Activated CD4-positive, CD25-positive, alpha-beta regulatory T cell (primary cell): ENCODE measurements at places on chromosomes 7 and 10.

DNA sequence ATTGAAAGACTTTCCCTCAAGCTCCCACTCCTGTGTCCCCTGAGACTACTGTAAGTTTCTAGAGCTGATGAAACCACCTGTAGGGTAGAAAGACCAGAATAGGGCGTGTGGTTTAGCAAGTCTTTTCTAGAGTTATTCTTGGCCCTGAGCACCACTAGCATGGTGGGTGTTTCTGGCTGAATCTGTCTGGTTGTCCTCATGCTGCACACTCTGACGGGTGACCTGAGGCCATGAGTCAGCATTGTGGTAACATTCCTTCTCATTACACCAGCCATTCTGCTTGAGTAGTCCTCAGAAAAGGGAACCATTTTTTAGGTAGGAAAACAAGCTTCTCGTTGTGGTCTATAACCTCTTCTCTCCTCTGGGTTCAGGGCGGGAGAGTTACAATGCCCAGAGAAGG, 250.3 kb downstream of the SNX13 start:
- no peak for DNase-seq

- DNase-seq, result no peak
Observed at GRCh38 chr7:33157311-33157710, 27.9 kb downstream of the BBS9 start.

DNA sequence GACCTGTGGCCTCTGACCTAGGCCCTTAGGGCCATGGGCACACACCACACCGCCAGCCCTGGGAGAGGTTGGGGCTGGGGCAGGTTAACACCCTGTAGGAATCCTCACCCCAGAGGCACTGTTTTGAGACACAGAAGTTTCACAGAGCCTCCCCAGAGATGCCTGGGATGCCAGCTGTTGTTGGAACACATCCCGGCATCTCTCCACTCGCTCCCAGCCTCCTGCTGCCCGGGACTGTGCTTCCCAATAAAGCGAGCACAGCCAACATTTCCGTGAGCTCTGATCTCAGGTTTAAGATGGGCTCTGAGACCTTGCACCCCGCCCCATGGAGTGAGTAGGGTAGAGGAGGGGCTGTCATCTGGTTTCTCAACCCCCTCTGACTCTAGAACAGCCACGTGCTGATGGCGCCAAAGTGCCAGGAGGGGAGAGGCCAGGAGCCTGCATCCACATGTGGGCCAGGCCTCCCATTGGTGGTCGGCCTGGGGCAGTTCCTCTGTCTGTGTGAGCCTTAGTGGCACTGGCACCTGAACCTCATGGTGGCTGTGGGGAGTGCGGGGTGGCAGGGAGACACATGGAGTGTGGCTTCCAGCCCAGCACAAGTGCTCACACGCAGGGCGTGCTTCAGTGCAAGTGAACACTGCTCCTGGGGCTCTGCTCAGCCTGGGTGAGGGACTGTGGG, 54.7 kb downstream of the RASGEF1A start:
- DNase-seq, result no peak

GRCh38 chr7:22732556-22733126, 5.6 kb downstream of the IL6 start:
- no peak for DNase-seq

GRCh38 chr10:36254199-36254598, 612.1 kb upstream of the FZD8 start:
- no peak for DNase-seq

DNA sequence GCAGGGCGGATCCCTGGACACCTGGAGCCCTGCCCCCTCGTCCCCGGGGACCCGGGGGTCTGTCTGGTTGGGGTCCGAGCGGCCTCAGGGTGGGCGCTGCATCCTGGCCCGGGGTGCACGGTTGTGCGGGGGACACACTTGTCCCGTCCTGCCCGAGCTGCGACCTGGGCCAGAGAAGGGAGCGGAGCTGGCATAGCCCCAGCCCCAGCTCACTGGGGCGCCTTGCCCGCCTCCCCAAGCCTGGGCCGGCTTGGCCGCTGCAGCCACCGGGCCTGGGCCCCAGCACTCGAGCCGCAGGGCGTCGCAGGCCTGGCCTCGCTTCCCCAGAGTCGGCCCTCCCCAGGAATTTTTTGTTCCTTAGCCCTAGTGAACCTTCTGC, 54.5 kb downstream of the GLRX3 start:
- no peak for DNase-seq

DNA sequence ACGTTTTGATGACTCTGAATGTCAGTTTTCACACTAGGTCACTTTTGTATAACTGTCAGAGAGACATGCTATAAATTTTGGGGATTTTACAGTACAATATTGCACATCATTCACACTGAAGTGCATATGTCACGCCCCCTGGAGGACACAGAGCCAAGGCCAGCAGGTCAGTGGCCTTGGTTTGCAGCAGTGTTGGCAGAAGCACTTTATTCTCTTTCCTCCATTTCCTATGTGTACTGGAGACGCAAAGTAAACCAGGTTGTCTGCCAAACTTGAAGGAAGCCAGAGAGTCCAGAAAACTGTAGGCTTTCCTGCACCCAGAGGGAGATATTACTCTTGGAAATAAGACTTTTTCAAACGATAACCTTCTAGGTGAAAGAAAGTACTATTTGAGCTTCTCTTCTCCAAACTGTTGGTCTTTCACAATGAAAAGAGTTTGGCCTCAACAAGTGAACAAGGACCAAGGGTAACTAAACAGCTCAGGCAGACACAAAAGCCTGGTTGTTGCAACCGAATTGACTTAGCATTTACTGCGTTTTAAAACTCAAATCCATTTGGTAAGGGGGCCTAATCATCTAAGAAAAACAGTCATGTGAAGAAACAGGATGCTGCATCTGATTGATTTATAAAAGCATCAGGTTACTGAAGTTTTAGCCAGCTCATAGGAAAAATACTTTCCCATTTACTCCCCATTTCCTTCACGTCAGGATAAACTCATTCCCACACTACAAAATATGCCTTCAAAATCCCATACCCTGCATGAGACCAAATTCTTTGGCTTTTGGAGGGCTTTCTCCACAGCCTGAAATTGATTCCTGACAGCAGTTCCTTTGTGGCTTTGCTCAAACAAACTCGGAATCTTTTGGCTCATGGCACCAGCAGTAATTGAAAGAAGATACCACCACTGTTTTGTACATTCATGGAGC, 83.0 kb upstream of the SEC61G start:
- DNase-seq, result no peak

GRCh38 chr10:118276727-118277126, 65.4 kb downstream of the FAM204A start:
- DNase-seq, result no peak

DNA sequence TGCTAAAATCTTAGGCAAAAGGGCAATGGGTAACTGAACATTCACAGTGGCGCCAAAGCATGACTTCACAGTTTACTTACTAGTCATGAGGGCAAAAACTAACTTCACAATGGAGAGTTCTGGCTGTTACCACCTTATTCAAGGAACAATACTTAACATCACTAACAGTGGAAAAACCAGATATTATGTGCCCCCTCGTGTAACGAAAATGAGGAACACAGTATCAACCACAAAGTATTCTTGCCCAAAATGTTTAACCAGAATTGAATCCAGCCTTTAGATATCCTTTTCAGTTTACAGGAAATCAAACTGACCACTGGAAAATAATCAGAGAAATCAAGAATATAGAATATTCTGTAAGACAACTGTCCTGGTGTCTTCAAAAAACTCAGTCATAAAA, 9.5 kb downstream of the C7orf25 start:
- DNase-seq, result no peak

DNA sequence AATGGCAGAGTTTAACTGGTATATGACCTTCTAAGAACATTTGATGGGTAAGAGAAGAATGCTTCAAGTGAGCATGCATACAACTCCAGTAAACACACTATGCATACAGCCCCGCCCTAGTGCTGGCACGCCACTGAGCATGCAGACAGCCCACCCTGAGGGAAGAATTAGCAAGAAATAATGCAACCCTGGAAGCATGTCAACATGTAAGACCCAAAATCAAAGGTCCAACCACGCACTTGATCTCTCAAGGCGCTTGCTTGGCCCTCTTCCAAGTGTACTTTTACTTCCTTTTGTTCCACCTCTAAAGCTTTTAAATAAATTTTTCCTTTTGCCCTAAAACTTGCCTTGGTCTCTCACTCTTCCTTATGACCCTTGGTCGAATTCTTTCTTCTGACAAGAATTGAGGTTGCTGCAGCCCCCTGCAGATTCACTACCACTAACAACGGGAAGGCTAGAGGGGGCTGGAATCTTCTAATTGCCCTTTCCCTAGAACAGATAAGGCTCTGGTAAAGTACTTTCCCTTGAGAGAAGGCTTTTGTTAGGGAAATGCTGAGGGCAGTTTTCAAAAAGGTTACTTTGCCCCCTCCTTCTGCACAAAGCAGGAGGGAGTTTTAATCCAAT, 3.4 kb downstream of the FAM24B start:
- no peak for DNase-seq

DNA sequence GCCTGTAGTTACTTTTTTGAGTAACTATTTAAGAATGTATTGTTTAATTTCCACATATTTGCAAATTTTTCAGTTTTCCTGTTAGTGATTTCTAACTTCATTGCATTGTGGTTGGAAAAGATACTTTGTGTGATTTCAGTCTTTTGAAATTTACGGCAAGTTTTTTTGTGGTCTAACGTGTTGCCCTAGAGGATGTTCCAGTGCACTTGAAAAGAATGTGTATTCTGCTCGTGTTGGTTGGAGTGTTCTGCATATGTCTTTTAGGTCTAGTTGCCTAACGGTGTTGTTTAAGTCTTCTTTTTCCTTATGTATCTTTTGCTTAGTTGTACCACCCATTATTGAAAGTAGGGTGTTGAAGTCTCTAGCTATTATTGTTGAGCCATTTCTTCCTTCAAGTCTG, 59.7 kb downstream of the LCOR start:
- no peak for DNase-seq

DNA sequence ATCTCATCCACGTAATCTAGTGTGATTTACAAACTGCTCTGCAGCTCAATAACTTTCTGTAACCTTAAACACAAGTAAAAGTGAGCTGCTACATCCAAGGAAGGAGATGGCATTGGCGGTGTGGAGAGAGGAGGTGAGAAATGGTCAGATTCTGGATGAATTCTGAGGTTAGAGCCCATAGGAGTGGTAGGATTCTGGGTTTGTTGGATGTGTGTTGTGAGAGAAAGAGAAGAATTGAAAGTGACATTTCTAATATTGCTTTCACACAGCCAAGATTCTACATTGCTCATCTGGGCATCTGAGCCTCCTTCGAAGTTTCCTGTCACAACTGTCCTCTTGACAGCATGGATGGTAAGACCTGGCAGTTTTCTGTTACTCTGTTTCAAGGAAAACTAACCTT, 2.5 kb downstream of the MCM10 start:
- no peak for DNase-seq

GRCh38 chr7:122383934-122384333, 79.4 kb upstream of the FEZF1 start:
- DNase-seq, result no peak

- DNase-seq, result no peak
Observed at GRCh38 chr7:23965296-23965695, 255.3 kb downstream of the STK31 start.

- DNase-seq, result no peak
Observed at GRCh38 chr10:12902135-12902572, 99.4 kb downstream of the CCDC3 start.

DNA sequence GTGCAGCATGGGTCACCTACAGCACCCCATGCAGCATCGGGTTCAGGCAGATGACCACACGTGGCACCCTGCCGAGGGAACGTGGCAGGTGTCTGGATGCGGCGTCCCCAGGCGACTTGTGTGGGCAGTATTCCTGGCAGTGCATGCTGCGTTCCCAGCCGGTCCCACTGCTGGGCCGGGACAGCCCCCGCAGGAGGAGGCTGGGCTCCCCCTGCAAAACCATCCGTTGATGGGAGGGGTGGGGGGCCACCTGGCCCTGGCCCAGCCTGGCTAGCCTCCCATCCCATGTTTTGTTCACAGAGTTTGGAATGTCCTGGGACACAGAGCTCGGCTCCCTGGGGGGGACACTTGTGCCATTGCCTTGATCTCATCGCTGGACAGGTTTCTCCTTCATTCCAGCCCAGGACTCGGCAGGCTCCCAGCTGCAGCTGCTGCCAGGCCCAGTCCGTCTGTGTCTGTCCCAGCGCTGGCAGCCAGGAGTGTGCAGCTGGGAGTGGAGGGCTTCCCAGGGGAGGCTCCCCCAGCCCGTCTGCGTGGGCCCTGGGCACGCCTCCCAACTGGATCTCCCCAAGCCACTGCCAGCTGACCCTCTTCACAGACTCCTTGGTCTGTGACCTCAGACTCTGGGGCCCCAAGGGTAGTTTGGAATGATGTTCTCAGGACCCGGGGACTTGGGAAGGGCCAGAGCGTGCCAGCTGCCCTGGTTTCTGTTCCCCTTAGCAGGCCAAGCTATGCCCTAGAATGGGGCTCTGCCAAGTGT, 32.6 kb downstream of the TMEM270 start:
- DNase-seq, result no peak

GRCh38 chr10:6046773-6047611, 15.2 kb downstream of the IL2RA start:
- no peak for DNase-seq

DNA sequence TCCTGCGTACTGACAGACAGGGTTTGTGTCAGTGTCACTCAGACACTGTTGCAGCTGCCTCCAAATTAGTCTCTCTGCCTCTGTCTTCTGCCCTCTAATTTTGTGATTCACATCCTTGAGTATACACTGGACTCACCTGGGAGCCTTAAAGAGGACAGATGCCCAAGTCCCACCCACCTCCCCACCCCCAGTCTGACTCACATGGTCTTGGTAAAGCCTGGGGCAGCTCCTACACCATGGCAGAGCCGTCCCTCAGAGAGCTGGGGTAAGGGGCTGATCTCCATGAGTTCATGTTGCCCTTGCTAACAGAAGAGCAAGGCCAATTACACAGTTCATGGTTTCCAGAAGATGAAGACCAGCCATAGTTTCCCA, 197.6 kb upstream of the STK17A start:
- DNase-seq, result no peak

- peak; percentile 4 for DNase-seq
Observed at GRCh38 chr7:39465055-39465929, 100.9 kb upstream of the YAE1 start.

DNA sequence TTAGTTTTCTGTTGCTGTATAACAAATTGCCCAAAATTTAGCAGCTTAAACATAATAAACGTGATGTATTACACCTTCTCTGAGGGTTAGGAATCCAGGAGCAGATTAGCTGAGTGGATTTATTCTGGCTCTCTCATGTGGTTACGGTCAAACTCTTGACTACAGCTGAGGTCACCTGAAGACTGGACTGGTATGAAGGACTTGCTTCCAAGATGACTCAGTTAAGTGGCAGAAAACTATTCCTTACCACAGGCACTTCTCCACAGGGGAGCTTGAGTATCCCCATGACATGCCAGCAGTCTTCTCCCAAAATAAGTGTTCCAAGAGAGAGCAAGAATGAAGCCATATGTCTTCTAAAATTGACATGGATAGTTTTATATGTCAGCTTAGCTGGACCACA, 957.2 kb upstream of the GHITM start:
- no peak for DNase-seq

- DNase-seq, result no peak
Observed at GRCh38 chr7:139750459-139751095, 27.2 kb downstream of the HIPK2 start.
